Choroid plexus epithelial cell (primary cell): ENCODE measurements at places on chromosomes 2 and 18.

- peak; percentile 7 for DNase-seq
Measured at GRCh38 chr18:79681484-79682387, 2.1 kb downstream of the CTDP1 start.

GRCh38 chr2:182831921-182832320, 34.5 kb downstream of the FRZB start:
- DNase-seq, result no peak

DNA sequence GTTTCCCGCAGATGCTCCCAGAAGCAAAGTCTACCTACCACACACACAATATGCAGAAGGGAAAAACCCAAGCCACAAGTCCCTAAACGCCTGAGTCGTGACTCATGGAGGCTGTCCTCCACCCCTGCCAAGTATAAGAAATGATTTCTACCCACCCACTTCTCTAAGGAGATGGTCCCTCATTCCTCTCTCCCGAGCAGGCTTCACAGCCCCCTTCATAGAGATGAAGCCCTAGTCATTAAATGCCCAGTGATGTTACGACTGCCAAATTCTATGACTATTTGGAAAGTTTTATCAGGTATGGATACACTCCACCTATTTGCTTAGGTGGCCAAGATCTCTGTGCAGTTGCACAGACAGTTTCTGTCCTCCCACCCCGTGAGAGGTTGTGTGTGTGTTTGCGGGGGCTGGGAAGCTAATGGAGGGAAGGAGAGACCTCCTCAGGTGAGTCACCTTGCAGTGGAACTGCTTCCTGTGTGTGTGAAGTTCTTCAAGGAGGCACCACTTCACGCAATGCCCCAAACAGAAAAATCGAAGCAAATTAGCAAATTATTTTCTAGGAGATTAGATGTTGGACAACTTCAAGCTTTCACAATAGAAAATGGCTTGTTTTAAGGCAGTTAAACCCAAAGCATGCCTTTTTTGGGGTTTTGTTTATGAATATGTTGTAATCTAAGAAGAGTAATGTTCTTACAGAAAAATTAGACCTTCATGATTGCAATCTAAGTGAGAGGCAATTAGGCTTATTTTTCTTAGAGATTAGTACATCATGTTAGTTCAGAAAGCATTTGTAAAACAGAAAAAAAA, 175.2 kb downstream of the TGIF1 start:
- peak; percentile 95 for DNase-seq

DNA sequence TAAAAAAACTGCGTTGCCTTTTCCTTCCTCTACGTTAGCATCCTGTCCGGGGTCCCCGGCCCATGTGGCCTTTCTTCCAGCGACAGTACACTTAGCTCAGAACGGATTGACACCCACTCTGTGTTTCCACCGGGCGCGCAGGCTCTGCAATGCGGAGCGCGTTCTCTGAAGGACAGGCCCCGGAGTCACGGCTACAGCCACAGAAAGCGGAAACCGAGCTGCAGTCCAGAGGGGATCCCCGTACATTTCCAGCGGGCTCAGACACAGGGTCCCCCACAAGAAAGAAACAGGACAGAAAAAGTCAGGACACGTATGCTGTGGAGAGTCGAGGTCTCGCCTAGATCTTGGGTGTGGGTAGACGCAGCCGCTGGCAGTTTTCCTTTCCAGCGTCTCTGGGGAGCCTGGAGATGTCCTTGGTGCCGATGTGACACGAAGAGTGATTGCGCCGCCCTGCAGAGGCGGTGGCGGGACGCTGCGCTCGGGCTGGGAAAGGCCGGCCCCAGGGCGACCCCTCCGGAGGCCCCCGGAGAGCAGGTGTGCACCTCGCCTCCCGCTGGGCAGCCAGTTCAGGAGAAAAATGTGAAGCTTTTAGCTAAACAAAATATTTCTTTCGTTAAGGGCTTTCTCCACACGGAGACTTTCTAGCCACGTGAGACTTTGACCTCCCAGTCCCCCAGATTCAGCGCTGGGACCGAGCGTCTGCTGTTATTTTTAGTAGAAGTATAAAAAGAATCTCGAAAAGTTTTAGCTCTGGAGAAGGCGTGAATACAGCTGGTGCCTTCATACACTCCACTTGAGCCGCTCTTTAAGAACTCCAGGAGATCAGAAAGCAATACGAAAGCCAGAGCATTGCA, 1.3 kb upstream of the ACKR3 start:
- peak; percentile 54 for DNase-seq

DNA sequence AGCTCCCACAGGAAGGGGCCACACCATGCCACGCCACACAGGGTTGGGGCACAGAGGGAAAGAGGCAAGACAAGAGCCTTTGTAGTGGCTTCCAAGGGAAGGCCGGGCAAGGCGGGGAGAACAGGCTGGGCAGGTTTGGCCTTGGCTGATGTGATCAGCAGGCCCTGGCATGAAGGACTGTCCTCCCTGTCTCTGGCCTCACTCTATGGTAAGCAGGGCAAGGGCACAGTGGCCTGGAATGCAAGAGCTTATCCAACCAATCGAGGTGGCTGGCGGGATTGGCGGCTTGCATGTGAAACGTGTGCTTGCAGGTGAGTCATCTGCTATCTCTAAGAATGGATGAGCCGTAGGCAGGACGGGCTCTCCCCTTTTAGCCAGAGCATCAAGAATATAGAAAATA, 6.4 kb upstream of the ATP9B start:
- no peak for DNase-seq

DNA sequence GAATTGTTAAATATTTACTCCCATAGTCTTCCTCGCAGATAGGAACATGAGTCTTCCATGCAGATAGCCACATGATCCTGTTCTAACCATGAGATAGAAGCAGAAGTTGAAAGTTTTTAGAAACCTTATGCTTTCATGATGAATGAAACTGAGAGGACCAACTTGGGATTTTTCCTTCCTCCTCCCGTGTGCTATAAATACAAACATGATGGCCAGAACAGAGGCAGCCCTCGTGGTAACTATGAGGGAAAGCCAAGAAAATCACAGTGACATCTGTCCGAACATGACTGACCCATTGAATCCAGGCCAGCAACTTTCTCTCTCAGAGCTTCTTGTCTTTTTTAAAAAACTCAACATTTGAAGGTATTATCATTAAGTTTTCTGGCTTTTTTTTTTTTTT, 78.5 kb downstream of the ACAA2 start:
- no peak for DNase-seq

GRCh38 chr2:46167406-46167805, 129.8 kb upstream of the EPAS1 start:
- no peak for DNase-seq

GRCh38 chr2:179224361-179224760, 40.3 kb downstream of the SESTD1 start:
- DNase-seq, result no peak

DNA sequence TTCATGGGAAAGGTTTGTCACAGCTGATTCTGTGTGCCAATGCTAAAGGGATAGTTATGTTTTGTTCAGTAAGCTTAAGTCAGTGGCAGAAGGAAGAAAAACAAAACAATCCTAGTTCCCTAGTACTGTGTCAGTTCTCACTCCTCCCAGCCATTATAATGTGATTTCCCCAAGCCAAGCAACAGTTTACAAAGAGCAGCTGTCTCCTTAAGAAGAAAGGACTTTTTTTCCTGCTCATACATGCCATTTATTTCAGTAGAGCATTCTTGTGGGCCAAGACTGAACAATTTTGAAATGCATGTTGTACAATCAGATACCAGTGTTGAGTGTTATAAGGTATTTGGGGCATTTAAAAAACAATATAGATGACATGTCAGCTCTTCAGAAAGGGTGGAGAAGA, 52.1 kb downstream of the NEMP2 start:
- DNase-seq, result peak; percentile 14

- peak; percentile 76 for DNase-seq
Measured at GRCh38 chr2:227414846-227415245, 27.1 kb upstream of the SCYGR1 start.

GRCh38 chr2:47486841-47487497, 84.0 kb downstream of the MSH2 start:
- no peak for DNase-seq

DNA sequence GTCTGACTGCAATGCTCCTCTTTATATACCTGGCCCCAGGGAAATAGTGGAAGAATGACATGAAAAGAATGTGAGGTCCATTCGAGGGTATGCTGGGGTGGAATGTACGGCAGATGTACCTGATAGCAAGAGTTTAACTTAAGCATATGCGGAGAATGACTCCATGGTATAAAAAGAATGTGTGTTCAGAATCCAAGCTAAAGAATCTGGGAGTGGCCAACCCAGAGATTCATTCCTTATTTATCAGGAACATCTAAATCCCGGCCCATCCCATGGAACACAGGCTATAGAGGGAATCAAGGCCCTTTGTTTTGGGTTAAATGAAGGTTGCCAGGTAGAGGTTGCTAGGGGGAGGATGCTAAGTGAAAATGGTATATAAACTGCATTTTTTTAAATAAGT, 150.0 kb downstream of the ZNF385B start:
- no peak for DNase-seq

GRCh38 chr2:239751679-239752355, 273.3 kb downstream of the NDUFA10 start:
- DNase-seq, result no peak

GRCh38 chr18:8413751-8414150, 195.5 kb upstream of the RAB12 start:
- DNase-seq, result peak; percentile 26

GRCh38 chr2:172440795-172441194, 13.4 kb downstream of the ITGA6 start:
- no peak for DNase-seq

DNA sequence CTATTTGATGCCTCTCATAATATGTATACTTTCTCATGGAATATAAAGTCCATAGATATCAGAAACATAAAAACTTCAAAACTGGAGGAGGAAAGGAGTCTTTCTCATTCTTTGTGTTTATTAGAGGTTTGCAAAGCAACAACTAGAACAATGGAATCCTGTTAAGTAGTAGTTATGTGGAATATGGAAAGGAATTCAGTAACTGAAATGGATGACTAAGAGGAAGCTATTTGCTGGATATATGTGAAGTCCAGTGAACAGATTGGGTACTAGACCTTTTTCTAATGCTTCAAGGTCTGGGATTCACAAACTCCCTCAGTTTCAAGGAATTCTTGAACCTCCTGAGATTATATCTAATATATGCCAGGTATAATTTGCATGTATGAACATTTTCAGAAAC, 353.6 kb upstream of the FANCL start:
- DNase-seq, result no peak
